Naive thymus-derived CD8-positive, alpha-beta T cell (primary cell): ENCODE measurements at places on chromosomes 6 and 20. TPM values are rescaled to one million over a fixed set of nuclear protein-coding genes. Genes with fewer than 3 reads are reported as not detected.

- H3K36me3 ChIP-seq, result no peaks in the 10 kb centered on the region
- H3K27ac ChIP-seq, result no peak overlapping the region
- H3K4me1 ChIP-seq, result no peaks in the 10 kb centered on the region
- no peak for DNase-seq
- peaks cover 4% of the 10 kb centered on the region for H3K27me3 ChIP-seq
These were observed 97.3 kb downstream of the GPR6 start for GRCh38 chr6:110075406-110075805.

- no peak for DNase-seq
- H3K4me3 ChIP-seq, result no peak overlapping the region
- H3K27ac ChIP-seq, result no peak overlapping the region
- H3K36me3 ChIP-seq, result no peaks in the 10 kb centered on the region
These were observed 41.0 kb downstream of the PKHD1 start for GRCh38 chr6:52046456-52046855.

DNA sequence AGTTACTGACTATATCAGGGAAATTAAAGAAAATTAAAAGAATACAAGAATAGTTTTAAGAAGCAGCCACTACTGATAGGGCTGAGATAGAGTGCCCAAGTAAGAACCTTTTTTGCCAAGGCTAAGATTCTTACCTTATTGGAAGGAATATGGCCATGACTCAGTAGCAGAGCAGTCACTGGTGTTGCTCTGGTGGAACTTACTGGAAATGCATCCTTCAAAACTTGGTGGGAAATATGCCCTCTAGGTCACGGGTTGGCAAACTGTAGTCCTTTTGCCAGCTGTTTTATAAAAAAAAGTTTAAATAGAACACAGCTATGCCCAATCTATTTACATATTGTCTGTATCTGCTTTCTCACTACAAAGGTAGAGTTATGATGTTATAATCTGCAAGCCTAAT is 6.0 kb downstream of the HSF2 start:
- no peak overlapping the region for H3K4me3 ChIP-seq
- H3K36me3 ChIP-seq, result no peaks in the 10 kb centered on the region
- DNase-seq, result no peak
- no peaks in the 10 kb centered on the region for H3K27me3 ChIP-seq
- peaks cover 88% of the 10 kb centered on the region for H3K4me1 ChIP-seq

Gene TCF19
- 9.3 TPM for total RNA-seq

Gene SLCO4A1
- total RNA-seq, result 1.4 TPM

GRCh38 chr20:19934792-19935491 is 82.2 kb upstream of the NAA20 start:
- H3K4me1 ChIP-seq, result peaks cover 23% of the 10 kb centered on the region
- peaks cover 3% of the 10 kb centered on the region for H3K27me3 ChIP-seq
- no peak for DNase-seq
- H3K27ac ChIP-seq, result no peak overlapping the region
- no peak overlapping the region for H3K4me3 ChIP-seq
- H3K36me3 ChIP-seq, result no peaks in the 10 kb centered on the region

- no peak for DNase-seq
- H3K4me1 ChIP-seq, result no peaks in the 10 kb centered on the region
- no peak overlapping the region for H3K4me3 ChIP-seq
- H3K36me3 ChIP-seq, result no peaks in the 10 kb centered on the region
These were observed 517.9 kb upstream of the MARCKS start for GRCh38 chr6:113339209-113339608.

Gene SUMO4
- 6.0 TPM for total RNA-seq

- peaks cover 1% of the 10 kb centered on the region for H3K36me3 ChIP-seq
- no peaks in the 10 kb centered on the region for H3K27me3 ChIP-seq
- H3K27ac ChIP-seq, result peak overlapping the region; percentile 81
- DNase-seq, result no peak
These were observed 64.7 kb downstream of the KCNS1 start for GRCh38 chr20:45036044-45036755.

DNA sequence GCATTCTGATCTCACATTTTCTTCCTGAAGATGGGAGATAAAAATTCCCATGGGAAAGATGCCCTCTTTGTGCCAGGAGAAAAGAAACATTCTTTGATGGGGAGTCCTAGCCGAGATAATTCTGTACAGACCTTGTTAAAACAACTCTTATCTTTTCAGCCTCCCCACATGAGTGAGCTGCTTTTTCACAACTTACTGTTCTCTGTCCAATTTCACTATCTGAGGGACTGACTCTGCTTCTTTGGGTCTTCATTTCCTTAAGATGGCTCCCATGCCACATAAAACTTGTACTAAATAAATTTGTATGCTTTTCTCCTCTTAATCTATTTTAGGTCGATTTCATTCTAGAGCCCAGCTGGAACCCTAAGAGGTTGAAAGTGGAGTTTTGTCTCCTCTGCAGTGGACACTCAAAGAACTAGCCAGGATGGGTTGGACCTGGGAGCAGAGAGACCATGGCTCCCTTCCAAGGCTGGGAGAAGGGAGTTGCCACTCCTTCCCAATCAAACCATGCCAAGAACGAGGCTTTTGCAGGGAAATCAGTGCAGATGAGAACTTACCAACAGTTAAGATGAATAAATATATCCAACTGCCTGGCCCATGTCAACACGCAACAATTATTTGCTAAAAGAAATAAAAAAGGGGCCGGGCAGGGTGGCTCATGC is 285.8 kb upstream of the SULF2 start:
- H3K4me1 ChIP-seq, result peaks cover 2% of the 10 kb centered on the region
- peaks cover 6% of the 10 kb centered on the region for H3K27me3 ChIP-seq
- DNase-seq, result no peak
- no peak overlapping the region for H3K27ac ChIP-seq
- H3K4me3 ChIP-seq, result no peak overlapping the region

DNA sequence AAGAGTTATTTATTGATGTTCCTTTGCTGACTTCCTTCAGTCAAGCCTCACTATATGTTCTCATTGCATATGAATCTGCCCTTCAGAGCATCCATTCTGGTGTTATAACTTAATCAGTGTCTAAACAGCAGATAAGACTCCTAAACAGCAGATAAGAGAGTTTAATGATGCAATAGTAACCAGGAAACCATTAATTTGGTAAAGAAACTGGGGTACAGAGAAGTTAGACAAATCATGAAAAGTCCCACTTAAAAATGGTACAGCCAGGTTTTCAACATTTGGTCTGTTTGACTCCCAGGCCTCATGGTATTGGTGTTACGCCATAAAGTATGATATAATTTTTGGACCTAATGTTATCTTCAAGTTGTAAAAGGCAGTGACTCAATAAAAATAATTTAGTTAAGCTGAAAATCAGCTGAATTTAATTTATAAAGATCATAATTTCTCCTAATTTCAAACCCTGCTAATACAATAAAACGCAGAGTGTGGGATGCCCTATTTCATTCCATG is 127.4 kb upstream of the DST start:
- H3K27me3 ChIP-seq, result no peaks in the 10 kb centered on the region
- no peak overlapping the region for H3K4me3 ChIP-seq
- H3K4me1 ChIP-seq, result no peaks in the 10 kb centered on the region

DNA sequence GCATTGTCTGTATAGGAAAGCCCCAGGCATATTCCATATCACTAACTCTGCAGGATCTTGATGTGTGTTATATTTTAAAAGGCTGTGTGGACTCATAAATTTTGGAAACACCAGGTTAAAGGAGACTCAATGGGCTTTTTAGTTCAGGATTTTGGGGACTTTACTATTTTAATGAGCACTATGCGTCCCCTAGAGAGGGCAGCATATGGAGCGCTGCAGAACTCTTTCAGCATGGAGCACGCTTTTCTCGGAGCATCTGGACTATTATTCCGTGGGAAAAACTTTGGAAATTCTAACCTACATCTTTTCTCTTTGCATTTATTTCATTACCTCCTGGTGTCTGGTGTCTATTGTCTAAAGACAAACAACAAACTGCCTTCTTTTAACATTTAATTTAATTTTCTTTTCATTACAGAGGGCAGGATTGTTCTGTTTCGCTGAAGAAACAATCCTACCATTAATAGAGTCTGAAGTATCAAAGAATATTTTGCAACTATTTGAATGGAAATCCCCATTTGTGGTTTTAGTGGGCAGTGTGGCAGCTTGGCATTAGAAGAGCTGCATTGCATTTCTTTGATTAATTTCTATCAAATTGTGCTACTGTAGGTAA is 399.9 kb upstream of the HSF2 start:
- no peak overlapping the region for H3K27ac ChIP-seq
- no peaks in the 10 kb centered on the region for H3K27me3 ChIP-seq
- H3K36me3 ChIP-seq, result no peaks in the 10 kb centered on the region

GRCh38 chr6:110039364-110039980 is 61.4 kb downstream of the GPR6 start:
- no peaks in the 10 kb centered on the region for H3K36me3 ChIP-seq
- peak; percentile 84 for DNase-seq
- H3K27ac ChIP-seq, result peak overlapping the region; percentile 96

DNA sequence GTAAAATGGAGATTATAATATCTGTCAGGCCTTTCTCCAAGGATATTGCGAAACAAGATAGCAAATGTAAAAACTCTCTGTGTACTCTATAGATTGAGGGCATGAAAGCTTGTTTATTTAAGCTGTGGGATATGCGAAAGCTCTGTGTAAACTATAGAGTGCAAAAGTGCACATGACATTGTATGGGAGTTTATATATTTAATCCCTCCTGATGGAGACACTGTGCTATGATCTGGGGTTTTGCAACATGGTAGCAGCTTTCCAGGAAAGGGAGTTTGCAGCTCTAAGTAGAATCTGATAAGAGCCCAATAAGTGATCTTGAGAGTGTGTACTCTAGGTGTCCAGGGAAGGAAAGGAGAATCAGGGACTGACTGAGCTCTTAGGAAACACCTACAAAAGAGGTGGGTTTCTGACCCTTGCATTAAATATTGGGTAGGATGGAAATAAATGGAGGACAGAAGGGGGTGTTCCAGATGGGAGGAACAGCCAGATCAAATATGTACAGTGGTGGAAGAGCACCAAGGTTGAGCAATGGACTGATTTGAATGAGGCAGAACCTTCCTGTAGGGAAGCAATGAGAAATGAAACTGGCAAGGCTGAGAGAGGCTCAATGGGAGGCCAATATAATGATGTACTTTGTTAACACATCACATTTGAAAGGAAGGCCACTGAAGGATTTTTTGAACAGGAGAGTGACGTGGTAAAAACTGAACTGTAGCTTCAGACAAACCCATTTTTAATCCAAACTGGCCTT is 450.1 kb downstream of the GJA1 start:
- no peak overlapping the region for H3K27ac ChIP-seq
- no peaks in the 10 kb centered on the region for H3K36me3 ChIP-seq

DNA sequence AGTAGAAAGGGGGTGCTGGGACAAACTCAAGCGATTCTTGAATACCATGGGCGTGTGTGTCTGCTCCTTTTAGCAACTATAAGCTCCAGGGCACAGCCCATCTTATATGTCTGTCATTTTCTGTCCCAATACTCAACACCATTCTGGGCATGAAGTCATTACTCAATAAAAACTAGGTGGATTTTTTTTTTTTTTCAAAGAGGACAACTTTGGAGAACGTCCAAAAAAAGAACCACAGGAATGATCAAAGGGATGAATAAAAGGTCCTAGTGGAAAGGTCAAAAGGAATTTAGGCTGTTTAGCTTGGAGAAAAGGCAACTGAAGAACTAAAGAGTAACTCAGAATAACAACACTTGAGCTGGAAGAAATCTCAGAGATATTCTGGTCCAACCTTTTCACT is 24.4 kb downstream of the UQCC1 start:
- H3K27me3 ChIP-seq, result no peaks in the 10 kb centered on the region
- peaks cover 69% of the 10 kb centered on the region for H3K36me3 ChIP-seq
- no peak for DNase-seq
- no peak overlapping the region for H3K27ac ChIP-seq
- no peak overlapping the region for H3K4me3 ChIP-seq

Gene TMEM200A
- not detected for total RNA-seq

Gene LHFPL5
- not detected for total RNA-seq

Gene TBX18
- not detected for total RNA-seq

Gene HLA-DQB1
- 13.6 TPM for total RNA-seq

DNA sequence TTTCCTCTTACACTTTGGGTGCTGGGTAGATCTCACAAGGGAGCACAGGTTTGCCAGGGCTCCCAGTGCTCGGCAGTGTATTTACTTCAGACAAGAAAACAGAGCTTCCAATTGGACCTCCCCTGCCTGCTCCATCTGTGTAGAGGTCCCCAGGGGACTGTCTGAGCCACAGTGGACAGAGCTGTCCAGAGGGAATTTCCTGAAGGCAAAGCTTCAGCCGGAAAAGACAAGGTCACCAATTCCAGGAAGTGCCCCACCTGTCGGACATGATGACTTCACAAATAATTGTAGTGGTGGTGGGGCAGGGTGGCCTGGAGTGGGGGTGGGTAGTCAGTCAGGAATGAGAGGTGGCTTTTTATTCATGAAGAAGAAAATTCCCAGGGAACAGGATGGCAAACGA is 18.6 kb downstream of the ADGRF5 start:
- H3K27me3 ChIP-seq, result peaks cover 6% of the 10 kb centered on the region
- no peaks in the 10 kb centered on the region for H3K4me1 ChIP-seq

DNA sequence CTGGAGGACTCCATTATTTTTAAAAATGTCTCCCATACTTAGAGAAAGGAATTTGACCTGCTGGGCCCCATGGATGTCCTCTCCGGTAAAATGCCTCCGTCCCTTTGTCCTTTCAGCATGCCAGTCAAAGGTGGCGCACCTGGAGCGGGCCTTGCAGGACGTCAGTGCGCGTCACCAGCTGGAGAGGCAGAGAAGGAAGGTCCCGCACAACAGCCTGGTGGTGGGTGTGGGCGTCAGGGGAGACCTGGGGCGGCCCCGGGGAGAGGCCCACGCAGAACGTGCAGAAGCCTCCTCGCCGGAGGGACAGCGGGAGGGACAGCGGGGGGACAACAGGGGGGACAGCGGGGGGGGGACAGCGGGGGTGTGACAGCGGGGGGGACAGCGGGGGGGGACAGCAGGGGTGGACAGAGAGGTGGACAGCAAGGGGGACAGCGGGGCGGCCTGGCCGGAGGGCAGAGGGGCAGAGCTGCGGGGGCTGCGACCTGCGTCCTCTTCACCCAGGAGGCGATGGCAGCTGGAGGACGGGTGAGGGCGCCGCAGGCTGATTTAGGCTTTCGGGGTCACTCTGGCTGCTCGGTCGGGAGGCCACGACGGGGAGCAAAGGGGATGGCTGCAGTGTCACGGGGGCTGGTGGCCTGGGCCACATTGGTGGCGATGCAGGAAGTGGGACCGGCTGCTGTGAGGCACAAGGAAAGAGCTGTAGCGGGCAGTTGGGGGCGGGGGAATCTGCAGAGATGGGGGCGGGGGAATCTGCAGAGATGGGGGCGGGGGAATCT is 859 bp upstream of the KIF25 start:
- H3K36me3 ChIP-seq, result peaks cover 8% of the 10 kb centered on the region
- DNase-seq, result no peak
- H3K4me3 ChIP-seq, result no peak overlapping the region
- no peak overlapping the region for H3K27ac ChIP-seq
- peaks cover 37% of the 10 kb centered on the region for H3K27me3 ChIP-seq

DNA sequence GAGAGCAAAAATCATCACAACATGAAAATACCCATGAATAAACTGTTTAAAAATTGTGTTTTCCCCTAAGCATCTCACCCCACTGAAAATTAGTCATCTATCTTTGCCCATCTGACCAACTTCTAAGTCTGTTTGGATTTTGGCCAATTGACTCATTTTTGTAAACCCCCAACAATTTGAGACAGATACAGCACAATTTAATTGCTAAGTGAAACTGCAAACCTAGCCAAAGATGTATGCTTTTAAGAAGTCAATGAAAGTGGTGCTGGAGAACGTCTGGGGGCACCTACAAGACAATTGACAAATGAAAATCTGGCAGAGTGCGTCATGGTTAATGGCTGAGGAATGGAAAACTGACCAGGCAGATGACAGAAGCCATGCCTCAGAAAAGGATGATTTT is 30.9 kb upstream of the SLC24A3 start:
- no peak for DNase-seq
- H3K27ac ChIP-seq, result no peak overlapping the region
- H3K4me1 ChIP-seq, result no peaks in the 10 kb centered on the region
- no peaks in the 10 kb centered on the region for H3K36me3 ChIP-seq
- H3K4me3 ChIP-seq, result no peak overlapping the region

Gene TSPO2
- not detected for total RNA-seq

Gene BPIFB2
- not detected for total RNA-seq
